CD8-positive, alpha-beta memory T cell (primary cell): ENCODE measurements at places on chromosomes 2 and 18. TPM values are rescaled to one million over a fixed set of nuclear protein-coding genes. Genes with fewer than 3 reads are reported as not detected.

DNA sequence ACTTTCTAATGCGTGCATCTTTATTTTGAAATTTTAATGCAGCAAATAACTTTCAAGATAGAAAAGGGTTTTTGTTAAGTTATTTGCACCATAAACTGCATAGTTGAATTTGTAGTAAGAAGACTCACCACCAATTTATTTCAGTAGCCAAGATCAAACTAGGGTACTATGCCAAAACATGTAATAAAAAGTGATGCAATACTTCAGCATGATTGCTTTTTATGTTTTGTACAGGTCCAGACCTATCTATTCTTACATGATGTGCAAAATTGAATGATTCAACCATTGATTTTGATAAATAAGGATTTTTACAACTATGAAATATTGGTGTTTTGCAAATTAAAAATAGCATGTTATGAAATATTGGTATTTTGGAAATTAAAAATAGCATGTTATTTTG, 26.7 kb downstream of the AGPS start:
- no peak for DNase-seq
- no peak overlapping the region for H3K27ac ChIP-seq
- no peaks in the 10 kb centered on the region for H3K36me3 ChIP-seq
- H3K4me3 ChIP-seq, result no peak overlapping the region
- H3K27me3 ChIP-seq, result no peaks in the 10 kb centered on the region
- no peaks in the 10 kb centered on the region for H3K4me1 ChIP-seq

The UGT1A9 gene
- total RNA-seq, result not detected

The RAD51AP2 gene
- not detected for total RNA-seq

- H3K36me3 ChIP-seq, result no peaks in the 10 kb centered on the region
- no peak overlapping the region for H3K4me3 ChIP-seq
- DNase-seq, result no peak
- H3K27ac ChIP-seq, result no peak overlapping the region
These were observed 132.7 kb downstream of the SCG2 start for GRCh38 chr2:223469270-223470046.

DNA sequence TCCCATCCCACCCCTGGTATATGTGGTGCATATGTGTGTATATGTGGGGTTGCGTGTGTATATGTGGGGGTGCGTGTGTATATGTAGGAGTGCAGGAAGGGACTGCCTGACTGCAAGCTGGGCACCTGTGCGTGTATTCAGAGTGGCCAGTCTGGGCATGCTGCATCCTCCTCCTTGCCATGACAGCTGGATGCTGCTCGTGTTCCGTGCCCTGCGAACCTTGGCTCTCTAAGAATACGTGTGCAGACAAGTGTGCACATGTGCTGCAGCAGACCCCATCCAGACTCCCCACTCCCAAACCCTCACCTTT, 222.1 kb downstream of the CELF4 start:
- H3K27me3 ChIP-seq, result no peaks in the 10 kb centered on the region
- no peaks in the 10 kb centered on the region for H3K4me1 ChIP-seq
- H3K4me3 ChIP-seq, result no peak overlapping the region
- H3K27ac ChIP-seq, result no peak overlapping the region
- DNase-seq, result no peak

DNA sequence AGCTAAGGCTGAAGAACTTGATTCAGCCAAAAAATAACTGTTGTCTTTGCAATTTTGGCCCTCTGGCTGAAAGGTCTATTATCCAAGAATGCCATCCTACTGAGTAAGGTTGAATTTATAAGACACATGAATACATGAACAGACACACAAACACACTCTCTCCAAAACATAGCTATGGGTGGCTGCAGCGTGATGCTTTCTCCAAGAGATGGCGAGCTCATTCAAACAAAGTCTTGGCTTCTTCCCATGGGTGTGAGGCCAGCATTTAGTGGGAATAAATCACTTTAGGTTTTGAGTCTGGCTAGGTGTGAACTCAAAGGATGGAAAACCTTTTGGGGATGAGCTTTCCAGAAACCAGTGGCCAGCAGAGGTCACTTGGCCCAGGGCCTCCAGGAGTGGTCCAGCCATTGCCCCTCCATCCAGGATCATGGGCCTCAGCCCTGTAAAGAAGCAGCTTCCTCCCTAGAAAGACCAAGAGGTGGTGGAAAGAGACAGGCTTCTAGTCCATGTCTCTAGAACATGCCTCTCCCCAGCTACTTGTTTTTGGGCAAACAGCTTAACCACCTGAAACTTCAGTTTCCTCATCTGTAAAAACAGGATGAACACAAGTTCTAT, 11.0 kb upstream of the OSR1 start:
- H3K36me3 ChIP-seq, result no peaks in the 10 kb centered on the region
- no peaks in the 10 kb centered on the region for H3K27me3 ChIP-seq
- H3K4me1 ChIP-seq, result no peaks in the 10 kb centered on the region
- H3K4me3 ChIP-seq, result no peak overlapping the region
- no peak overlapping the region for H3K27ac ChIP-seq
- DNase-seq, result no peak

GRCh38 chr2:64166637-64167420, 22.6 kb upstream of the PELI1 start:
- H3K27me3 ChIP-seq, result no peaks in the 10 kb centered on the region
- H3K36me3 ChIP-seq, result no peaks in the 10 kb centered on the region
- H3K4me3 ChIP-seq, result no peak overlapping the region
- no peaks in the 10 kb centered on the region for H3K4me1 ChIP-seq
- no peak for DNase-seq

DNA sequence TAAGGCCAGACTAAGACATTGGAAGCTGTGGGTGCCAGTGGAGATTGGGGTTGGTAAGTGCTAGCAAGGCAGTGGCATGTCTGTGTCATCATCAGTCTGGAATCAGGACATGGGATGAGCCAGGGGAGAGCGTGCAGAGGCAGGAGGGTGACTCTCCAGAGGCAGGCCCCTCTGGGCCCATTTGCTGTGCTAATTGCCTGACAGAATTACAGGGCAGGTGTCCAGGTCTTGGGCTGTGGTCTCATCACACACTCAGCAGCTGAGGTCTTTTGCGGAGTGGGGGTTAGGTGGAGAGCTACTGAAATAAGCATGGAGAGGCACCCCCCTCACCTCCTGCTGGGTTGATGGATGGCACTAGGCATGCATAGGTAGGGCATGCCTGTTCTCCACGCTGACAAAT, 57.4 kb downstream of the CELF4 start:
- no peak for DNase-seq
- no peaks in the 10 kb centered on the region for H3K36me3 ChIP-seq
- no peak overlapping the region for H3K27ac ChIP-seq
- no peaks in the 10 kb centered on the region for H3K27me3 ChIP-seq
- no peaks in the 10 kb centered on the region for H3K4me1 ChIP-seq
- no peak overlapping the region for H3K4me3 ChIP-seq

DNA sequence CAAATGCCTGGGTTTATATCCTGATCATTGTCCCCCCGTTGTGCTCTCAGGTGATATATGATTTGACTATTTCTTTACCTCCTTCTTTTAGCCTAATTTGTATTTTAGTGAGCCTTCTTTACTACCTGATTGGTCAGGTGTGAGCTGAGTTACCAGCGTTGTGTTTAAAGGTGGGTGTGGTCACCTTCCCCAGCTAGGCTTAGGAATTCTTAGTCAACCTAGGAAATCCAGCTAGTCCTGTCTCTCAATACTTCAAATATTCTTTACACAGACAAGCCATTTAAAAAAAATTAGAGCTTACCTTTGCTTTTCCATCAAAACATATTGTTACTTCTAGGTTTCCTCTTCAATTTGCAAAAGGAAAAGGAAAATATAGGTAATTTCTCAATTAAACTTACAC, 30.2 kb downstream of the KYNU start:
- no peak overlapping the region for H3K27ac ChIP-seq
- no peak for DNase-seq
- no peak overlapping the region for H3K4me3 ChIP-seq
- H3K27me3 ChIP-seq, result no peaks in the 10 kb centered on the region
